ENCODE measurements at places on chromosomes 5 and 9. TPM values are rescaled to one million over a fixed set of nuclear protein-coding genes. Genes with fewer than 3 reads are reported as not detected.
A peak's percentile ranks its signal among the peaks of the same experiment; 100 is the strongest.

DNA sequence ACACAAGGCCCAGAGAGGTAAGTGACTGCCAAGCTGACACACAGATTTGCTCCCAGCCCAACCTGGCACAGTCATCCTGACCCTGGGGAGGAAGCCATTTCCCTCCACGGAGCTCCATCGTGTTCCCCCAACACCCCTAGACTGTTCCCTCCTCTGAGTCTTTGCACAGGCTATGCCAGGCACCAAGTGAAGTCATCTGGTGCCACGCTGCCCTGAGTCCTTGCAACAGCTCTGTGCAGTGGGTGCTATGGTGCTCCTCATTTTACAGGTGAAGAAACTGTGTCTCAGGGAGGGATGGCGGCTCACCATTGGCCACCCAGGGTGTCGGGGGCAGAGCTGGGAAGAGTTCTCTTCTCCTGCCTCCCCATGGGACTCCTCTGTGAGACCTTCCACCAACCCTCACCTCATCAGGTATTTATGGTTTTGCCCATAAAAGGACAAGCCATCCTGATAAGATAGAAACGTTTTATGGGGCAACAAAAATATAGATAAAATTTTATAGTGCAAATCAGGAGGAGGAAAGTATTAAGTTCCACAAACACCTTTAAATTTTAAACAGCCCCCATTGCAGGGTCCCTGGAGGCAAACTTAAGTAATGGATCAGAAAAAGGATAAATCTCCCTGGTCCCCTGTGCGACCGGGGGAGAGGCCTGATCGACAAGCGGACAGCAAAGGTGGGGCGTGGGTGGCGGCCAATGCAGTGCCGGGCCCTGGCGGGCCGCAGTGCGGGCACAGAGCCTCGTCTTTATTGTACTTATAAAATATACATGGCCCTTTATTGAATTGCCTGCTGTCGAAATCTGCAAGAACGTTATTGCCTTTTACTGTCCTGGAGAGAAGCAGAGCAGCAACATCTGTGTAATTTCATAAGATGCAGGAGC is 50.2 kb upstream of the ZBTB43 start:
- no peak for DNase-seq

- no peak for DNase-seq
Observed at GRCh38 chr5:149410071-149410470, 31.0 kb upstream of the IL17B start.

The PLAC8L1 gene
- total RNA-seq = 0.53 TPM

- no peak for DNase-seq
Observed at GRCh38 chr9:2939368-2939767, 95.5 kb upstream of the PUM3 start.

The RBM27 gene
- 19.7 TPM for total RNA-seq

DNA sequence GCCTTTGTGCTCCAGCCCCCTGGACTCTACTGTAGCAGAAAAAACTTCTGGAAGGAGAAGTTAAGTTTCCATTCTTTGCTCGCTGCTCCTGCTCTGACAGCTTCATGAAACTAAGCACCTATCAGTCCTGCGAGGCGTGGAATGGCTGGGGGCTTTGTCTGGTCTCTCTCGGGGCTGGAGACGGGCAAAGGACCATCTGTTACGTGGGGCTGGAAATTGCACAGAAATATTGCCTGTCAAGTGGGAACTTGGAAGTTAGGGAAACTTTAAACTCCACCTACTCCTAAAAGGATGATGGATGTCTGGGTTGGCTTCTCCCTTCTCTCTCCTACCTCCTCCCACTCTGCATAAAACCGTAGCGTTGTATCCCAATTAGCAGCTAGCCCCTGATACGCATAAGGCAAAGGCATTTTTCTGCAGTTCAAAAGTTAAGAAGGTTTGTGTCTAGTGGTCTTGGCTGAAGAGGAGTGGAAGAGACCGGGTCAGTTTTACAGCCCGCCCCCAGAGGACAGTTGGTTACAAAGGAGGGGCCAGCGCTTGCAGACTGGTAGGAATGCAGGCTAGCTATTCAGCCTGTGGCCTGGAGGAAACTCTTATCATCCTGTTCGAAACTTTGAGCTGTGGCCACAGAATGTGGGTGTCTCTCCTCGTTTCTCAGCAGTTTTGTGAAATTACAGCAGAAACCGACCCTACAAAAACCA is 1.3 kb downstream of the FBXL7 start:
- peak; percentile 48 for DNase-seq

The GRIN3A gene
- not detected for total RNA-seq

The SLC4A9 gene
- not detected for total RNA-seq

The HAND1 gene
- total RNA-seq = not detected

GRCh38 chr5:67188274-67189078 is 8.1 kb downstream of the CD180 start:
- no peak for DNase-seq

DNA sequence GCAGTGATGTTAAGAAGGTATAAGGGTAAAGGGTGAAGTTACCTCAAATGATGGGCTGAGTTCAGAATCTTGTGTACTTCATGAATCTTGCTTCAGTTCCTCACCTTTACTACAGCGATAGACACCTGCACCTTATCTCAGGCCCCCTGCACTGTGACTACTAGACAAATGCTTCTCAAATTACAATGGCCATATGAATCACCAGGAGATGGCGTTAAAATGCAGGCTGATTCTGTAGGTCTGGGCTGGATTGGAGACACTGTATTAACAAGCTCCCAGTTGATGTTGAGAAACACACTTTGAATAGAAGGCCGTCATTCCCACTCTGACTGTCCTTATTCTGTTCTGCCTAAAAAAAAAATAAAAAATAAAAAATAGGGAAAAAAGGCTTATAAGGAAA is 29.8 kb downstream of the TARS1 start:
- peak; percentile 48 for DNase-seq

- DNase-seq = no peak
Observed at GRCh38 chr9:138098908-138099791, 221.6 kb downstream of the CACNA1B start.

GRCh38 chr9:134834217-134834956 is 46.2 kb upstream of the FCN2 start:
- DNase-seq = no peak

DNA sequence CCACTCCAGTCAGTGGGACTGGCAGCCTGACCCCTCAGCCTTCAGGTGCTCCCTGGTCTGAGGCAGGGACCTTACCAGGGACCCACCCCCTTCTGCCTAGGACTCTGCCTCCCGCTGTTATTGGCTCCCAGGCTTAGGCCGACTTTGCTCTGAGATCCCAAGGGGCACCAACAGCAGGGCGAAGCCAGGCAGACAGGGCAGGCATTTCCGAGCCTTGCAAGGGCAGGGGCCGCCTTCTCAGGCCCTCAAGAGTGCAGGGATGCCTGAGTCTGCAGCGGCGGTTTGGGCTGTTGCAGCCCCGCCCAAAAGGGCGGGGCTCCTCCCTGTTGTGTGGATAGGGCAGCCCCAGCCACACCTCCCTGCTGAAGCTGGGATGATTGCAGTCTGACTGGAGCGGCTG is 644.6 kb downstream of the PRR16 start:
- no peak for DNase-seq

- DNase-seq = no peak
Observed at GRCh38 chr5:124859027-124859426, 112.6 kb upstream of the ZNF608 start.

DNA sequence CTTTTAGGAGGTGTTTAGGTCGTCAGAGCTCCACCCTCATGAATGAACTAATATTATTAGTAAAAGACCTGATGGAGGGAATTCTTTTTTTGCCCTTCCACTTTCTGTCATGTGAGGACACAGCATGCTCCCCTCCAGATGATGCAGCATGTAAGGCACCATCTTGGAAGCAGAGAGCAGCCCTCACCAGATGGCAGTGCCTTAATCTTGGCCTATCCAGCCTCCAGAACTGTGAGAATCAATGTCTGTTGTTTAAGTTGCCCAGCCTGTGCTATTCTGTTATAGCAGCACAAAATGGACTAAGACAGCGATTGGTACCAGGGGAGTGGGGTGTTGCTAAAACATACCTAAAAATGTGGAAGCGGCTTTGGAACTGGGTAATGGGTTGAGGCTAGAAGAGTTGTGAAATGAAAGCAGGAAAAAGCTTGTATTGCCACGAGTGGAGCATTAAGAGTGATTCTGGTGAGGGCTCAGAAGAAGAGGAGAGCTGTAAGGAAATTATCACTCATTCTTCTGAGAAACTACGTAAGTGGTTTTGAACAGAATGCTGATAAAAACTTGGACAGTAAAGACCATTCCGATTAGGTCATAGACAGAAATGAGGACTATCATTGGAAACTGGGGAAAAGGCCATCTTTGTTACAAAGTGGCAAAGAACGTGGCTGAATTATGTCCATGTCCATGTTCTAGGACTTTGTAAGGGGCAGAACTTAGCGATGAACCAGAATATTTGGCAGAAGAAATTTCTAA is 28.6 kb downstream of the PTPDC1 start:
- DNase-seq = no peak
